ENCODE measurements at places on chromosomes 5 and 9.

DNA sequence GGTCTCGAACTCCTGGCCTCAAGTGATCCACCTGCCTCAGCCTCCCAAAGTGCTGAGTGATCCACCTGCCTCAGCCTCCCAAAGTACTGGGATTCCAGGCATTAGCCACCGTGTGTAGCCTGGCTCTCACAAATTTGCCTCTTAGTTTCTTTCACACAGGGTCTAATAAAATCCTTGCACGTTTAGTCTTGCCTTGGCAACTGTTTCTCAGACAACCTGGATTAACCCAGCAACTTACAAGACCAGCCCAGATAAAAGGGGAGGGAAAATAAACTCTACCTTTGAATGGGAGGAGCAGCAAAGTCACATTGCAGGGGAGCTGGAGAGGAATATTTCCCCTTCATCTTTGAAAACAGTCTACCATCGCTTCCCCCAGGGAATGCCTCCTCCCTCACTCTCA is 29.3 kb upstream of the GNA14 start:
- DNase-seq = no peak

DNA sequence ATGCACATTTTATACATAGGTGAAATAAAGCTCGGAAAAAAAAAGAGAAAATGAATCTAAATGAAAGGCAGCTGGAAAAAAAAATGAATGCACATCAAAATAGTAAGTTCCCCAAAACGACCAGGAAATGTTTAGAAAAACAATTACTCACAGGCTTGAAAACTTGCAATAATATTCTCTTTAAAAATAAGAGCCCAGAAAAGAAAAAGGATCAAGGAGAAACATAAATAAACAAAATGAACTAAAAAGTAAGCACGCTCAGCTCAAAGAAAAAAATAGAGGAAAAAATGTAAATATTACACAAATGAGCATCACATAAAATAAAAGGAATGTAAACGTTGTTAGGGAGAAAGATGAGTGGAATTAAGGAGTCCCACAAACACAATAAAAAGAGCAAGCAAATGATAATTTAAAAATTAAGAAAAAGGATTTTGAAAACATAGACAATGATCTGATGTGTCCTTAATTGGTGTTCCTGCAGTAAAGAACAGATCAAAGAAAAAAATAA is 54.2 kb downstream of the SLC27A6 start:
- no peak for DNase-seq

- peak; percentile 86 for DNase-seq
Observed at GRCh38 chr9:104765138-104765537, 1.2 kb downstream of the NIPSNAP3B start.

- no peak for DNase-seq
Observed at GRCh38 chr9:81619353-81620001, 69.9 kb downstream of the TLE1 start.

DNA sequence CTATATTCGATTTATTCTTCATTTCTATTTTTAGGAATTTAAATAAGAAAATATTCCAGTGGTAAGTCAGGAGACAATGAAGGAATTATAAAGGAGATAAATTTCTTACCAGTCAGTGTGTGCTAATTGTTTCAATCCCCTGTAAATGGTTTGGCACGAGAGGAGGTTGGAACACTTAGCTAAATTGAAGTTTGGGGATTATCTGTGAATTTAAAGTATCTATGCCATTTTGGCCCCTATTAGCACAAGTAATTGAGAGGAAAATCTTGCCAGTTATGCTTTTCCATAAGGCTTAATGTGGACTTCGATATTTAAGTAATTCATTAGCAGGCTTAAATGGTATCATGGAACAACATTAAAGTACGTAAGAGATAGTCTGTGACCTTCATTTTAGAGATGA is 860.8 kb downstream of the PTPRD start:
- no peak for DNase-seq

DNA sequence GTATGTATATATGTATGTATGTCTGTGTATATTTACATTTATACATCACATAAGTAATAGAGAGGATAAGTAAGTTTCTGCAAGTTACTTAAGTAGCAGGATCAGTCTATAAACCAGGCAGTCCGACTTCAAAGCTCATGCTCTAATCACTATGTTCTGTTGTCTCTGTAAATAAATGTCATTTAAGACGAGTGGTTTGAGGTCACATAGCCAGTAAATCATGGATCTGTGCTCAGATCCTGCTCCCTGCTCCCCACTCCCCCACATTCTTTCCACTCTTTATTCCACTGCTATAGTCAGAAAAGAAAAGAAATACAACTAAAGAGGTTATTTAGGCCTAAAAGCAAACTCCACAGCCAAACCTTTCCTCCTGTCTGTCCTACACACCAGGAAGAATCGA is 90.4 kb downstream of the SERINC5 start:
- DNase-seq = no peak

GRCh38 chr5:353612-354580 is 32.4 kb downstream of the AHRR start:
- DNase-seq = no peak

DNA sequence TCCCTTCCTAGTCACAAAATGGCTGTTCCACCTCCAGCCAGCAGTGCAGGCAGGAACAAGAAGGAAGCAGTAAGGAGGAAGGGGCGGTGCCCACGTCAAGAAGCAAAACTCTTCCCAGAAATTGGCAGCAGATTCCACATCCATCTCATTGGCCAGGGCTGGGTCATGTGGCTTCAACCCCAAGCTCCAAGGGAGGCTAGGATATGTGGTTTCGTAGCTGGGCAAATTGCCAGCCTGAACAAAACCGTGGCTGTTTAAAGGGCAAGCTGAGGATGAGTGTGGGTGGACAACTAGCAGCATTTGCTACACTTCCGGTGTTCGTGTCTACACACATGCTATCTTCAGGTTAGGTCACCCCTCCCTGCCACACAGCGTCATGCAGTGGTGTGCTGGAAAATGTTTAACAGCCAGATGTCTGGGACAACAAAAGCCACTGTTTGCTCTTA is 92.1 kb upstream of the MAP1B start:
- no peak for DNase-seq

GRCh38 chr5:144141585-144141984 is 28.9 kb downstream of the YIPF5 start:
- no peak for DNase-seq

- DNase-seq = peak; percentile 6
Observed at GRCh38 chr9:36141288-36141687, 4.8 kb downstream of the GLIPR2 start.

DNA sequence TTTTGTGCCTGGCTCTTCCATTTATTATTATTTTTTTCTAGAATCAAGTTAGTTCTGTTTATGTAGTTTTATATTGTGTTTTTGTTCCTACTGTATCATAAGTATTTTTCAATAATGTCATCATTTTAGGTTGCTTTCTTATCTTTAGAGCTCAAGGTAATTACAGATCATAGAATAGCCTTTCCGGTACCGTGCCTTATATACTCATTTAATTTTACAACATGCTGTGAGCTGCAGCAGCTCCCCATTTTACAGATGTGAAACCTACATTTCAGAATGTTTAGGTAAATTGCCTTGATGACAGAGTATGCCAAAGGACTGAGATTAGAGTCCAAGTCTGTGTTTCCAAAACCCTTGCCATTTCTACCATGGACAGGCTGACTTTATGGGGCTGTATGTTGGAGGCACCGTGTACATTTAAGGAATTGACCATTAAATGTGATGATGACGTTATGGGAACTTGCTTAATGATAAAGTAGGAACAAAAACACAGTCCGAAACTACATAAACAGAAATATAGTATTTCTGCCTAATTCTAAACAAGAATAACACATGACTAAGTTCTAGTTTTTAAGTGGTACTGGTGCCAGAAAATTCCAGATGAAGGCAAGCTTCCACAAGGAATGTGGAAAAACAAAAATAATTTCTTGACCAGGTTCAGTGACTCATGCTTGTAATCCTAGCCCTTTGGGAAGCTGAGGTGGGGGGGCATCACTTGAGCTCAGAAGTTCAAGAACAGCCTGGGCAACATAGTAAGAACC is 97.7 kb downstream of the IQGAP2 start:
- DNase-seq = no peak

DNA sequence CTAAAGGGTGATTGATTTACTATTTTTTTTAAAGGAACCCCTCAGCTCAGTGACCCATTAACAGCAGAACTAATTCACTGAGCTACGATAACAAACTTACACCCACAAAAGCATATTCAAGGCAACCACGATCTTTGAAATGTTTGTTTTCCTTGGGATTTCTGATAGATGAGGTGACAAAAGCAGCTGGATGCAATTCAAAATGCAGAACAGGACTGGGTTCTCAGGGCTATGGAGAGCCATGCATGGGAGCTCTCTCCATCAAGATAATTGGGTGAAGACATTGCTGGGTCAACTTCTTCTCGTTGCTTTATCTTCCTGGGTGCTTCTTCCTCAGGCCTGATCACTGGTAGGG is 60.1 kb downstream of the PAPPA start:
- DNase-seq = no peak
